Left colon (tissue), 2 donors: ENCODE measurements at places on chromosomes 3 and 15.
A peak's percentile ranks its signal among the peaks of the same experiment; 100 is the strongest.

DNA sequence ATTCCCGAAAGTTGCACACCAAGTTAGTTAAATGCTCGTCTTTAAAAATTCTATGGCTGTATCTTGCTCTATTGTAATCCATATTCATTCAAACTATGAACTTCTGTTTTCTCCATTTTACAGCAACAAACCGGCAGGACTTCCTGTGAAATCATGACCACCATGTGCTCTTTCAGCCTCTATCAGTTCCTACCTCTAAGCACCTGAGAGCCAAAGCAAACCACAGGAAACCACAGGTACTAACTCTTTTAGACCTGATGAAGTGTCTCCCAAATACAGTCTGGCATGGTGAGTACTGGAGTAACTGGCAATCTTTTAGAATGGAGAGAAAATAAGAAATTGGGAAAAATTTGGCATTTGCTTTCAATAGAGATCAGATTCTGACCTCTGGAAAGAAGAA lies 186.5 kb upstream of the SLITRK3 start:
- DNase-seq = no peak

- peak; percentile 45 for DNase-seq
These were observed 43.8 kb upstream of the SLC6A6 start for GRCh38 chr3:14358426-14359211.

DNA sequence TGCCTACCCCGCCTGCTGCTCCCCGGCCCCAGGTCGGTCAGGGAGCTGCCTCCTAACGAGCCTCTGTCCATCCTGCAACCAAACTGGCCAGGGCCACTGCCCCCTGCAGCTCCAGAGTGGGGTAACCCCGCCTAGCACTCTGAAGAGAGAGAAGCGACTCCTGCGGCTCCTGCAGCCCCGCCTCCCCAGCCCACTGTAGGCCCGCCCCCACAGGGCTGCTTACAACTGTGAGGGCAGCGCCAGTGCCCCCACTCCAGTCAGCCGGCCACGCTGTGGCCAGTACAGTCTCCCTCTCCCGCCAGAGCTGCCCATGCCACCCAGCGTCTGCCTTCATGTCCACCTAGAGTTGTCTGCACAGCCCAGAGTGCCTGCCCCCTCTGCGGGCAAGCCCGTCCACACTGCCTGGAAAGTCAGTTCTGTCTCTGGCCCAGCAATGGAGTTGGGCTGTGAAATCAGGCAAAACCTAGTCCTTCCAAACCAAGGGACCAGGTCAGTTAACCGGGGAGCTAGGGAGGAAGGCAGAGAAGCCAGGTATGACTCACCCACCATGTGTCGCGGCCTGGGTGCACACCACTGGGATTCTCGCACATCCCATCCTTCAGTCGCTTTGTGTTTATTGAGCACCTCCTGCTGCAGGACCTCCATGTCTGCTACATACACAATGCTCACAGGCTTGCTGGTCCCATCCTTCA lies 2.4 kb downstream of the UCN2 start:
- DNase-seq = peak; percentile 67

DNA sequence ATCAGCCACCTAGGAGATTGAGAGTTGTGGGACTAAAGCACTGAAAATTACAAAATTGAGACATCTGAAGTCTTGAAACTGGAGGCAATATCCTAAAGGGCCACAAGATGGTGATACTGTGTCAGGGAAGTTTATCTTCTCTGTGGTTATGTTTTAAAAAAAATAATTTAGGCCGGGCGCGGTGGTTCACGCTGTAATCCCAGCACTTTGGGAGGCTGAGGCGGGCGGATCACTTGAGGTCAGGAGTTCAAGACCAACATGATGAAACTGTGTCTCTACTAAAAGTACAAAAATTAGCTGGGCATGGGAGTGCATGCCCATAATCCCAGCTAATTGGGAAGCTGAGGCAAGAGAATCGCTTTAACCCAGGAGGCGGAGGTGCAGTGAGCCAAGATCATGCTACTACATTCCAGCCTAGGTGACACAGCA lies 17.9 kb upstream of the NIT2 start:
- peak; percentile 11 for DNase-seq

DNA sequence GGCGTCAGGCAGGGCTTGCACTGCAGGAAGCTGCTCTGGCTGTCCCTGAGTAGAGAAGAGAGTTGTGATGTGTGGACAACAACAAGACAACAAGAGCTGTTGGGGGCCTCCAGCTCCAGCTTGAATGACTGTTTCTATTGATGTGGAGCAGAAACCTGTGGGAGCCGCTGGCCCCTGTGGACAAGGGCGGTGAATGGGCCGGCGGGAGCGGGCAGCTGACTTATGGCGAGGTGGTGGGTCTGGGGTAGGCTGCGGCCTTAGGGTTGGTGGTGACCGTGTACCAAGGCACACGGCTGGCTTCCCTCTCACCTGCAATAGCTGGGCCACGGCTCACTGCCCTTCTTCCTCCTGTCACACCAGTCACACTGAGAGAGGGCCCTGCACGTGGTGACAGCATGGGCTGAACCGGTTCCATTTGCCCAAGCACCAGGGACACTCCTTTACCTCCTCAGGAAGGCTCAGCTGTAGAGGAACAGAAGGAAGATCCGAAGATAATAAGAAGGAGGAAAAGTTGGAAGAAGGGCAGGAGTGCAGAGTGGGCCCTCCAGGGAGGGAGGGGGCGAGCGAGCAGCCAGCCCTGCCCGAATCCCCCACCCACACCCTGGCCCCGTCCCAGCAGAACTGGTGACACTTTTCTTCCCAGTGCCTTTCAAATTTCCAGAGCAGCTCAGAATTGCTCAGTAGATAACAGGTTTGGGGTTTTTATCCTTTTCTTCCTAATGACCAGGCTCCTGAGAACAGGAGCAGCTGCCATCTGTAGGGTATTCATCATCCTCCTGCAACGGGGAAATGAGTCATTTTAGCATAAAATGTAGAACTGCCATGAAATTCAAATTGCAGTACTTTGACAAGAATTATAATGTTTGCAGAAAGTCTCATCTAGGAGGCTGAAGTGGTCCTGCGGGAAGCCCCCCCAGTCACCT lies 136.9 kb downstream of the TJP1 start:
- no peak for DNase-seq

GRCh38 chr15:31740203-31740602 lies 290.1 kb upstream of the CHRNA7 start:
- DNase-seq = no peak
